LoVo (cell line): ENCODE measurements at places on chromosomes 7 and 10.

GRCh38 chr10:80194373-80195045 lies 10.8 kb downstream of the ANXA11 start:
- no peak for DNase-seq

- DNase-seq: no peak
Observed at GRCh38 chr10:84659027-84659426, 330.6 kb downstream of the CCSER2 start.

DNA sequence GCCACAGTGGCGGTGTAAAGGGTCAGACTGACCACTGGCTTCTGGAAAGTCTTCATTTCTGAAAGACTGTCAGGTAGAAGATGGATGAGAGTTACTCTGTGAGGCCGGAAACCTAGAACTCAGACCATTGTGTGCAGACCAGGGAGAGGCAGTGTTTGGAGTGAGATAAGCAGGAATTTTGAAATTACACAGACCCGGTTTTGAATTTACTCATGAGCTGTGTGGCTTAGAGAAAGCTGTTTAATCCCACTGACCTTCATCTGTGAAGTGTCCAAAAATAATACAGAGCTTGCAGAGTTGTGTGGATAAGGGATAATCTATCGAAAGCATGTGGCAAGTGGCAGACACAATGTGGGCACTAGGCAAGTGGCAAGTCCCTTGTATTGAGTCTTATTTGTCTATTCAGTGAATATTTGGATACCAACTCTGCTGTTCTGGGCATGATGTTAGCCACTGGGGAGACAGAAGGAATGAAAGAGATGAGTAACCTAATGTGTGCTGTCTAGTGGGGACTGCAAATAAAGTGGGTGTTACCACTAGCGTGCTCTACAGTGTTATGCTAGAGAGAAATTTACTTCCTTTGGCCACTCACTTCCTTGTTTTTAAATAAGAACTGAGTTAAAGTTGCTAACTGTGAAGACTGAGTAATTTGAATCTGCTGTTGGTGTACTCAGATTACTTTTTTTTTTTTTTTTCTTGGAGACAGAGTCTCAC lies 69.4 kb downstream of the KIAA1217 start:
- DNase-seq: no peak

DNA sequence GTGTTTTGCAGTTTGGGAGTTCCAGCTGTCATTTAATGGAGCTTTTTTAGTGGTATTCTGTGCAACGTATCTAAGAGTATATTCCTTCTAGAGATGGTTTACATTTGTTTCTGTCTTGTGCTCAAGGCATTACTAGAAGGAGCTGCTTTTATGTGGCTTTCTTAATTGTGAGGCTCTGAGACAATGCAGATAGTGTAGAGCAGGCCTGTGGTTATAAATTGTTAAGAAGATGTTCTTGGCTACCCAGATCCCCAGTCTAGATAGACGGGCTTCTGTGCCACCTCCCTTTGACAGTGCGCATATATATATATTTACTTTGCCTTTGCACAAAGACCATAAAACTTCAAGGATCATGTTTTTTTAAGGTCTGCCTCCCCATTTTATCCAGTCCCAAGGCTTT lies 160.8 kb upstream of the PODXL start:
- no peak for DNase-seq

GRCh38 chr10:110352930-110353243 lies 48.2 kb upstream of the SMNDC1 start:
- DNase-seq: no peak

DNA sequence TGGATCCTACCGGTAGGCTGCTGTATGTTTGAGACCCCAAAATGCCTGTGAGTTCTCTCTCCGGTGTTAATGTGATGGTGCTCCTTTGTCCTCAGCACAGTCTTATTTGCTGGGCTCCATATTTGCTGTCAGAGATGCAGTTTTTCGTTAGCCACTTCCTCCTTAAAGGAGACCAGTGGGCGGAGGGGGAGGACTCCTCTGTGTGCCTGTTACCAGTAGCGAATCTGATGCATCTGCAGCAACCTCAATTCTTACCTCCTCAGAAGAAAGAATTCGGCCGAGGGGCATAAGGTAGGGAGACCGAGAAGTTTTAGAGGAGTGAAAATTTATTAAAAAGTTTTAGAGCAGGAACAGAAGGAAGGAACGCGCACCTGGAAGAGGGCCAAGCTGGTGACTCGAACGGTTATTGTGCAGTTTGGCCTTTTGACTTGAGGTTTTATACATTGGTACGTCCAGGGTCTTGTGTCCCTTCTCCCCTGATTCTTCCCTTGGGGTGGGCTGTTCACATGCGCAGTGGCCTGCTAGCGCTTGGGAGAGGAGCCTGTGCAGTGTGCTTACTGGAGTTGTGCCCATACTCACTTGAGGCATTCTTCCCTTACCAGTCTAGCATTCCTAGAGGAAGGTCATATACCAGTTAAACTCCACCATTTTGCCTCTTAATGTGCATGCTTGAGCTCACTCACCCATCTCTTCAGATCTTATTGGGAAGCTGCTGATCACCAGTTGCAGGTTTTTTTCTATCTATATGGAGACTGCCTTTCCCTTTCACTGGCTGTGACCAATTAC lies 49.5 kb downstream of the GNAI1 start:
- DNase-seq: no peak

- no peak for DNase-seq
Observed at GRCh38 chr10:49632406-49633317, 18.8 kb downstream of the CHAT start.

GRCh38 chr10:34764472-34764946 lies 50.6 kb downstream of the PARD3 start:
- DNase-seq: no peak

DNA sequence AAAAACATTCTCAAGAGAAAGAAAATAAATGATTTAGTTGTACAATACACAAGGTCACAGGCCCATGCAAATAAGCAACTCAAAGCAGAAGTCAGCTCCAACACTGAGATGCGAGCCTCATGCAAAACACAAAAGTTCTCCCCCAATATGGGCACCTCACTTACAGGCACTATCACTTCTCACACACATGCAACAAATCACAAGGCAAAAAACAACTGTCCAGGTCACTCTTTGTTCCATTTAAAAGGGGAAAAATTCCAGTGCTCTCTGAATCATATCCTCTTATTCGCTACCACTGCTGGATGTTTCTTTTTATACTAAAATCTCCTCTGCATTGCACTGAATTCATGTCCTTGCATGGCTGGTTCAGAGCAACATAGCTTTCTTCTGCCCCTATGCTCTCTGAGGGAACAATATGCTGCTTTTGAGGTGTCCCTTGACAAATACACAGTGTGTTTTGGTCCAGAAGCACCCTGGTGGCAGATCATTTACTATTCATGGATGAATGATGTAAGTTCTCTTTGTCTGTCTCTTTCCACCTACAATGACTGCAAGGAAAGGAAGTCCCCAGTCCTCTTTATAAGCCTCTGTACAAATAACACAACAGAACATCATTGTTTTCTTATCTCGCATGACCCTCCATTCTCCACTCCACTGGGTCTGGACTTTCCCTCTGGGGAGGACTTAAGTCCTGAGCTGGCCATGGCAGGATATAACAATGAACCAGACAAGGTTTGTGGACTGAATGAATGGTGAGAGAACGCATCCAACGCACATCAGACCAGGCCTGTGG lies 85.4 kb upstream of the GSDME start:
- no peak for DNase-seq

DNA sequence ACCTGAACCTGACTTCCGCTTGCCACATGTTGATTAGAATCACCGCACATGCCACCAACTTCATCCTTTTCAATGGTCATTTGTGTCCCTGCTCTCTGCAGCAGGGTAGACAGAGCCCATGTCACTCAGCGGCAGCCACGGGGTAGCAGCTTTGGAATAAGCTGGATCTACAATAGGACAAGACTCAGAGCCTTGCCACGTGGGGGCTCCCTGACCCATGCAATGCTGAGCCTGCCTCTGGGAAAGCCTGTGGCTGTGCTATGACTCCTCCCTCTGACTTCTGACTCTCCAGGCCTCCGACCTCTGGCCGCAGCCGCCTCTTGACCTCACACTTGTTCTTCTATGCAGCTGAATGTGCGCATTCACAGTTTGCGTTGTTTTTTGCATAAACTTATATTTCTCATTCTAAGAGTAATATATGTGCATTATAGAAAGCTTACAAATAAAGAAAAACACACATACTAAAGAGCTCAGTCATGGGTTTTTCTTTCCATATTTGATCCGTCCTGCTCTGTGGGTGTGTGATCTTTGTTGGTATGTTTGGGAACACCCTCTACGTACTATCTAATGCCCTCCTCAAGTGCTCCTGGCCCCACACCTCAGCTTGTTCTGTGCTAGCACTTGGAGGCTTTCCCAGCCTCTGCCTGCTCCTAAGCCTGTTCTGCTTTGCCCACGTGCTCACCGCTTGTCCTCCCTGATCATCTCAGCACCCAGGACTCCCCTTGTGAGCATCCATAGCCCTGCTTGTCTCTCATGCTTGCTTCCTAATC lies 198.0 kb upstream of the MKI67 start:
- no peak for DNase-seq

DNA sequence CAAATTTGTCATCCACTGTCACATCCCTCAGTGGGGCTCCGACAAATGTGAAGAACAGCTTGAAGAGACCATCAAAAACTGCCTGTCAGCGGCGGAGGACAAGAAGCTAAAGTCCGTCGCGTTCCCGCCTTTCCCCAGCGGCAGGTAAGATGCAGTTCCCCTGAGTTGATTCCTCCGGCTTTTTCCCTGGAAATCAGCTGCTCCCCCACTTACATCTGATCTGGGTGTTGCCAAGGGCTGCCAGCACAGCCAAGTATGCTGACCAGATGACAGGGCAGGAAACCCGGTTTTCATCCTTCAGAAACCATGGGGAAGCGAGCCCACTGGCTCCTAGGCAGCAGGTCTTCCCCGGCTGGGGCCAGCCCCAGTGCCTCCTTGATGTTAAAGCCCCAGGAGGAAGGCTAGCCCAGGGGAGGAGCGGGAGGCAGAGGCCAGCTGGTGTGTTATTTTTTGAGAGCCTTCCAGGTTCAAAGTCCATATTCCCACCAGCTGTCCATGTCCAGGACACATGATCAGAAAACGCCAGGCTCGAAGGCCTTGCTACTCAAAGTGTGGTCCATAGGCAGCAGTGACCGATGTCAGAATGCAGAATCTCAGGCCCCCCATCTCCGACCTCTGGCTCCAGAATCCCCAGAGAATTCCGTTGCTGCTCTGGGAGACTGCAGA lies 23.4 kb downstream of the AIFM2 start:
- DNase-seq: no peak
